Stimulated activated CD8-positive, alpha-beta memory T cell treated with anti-CD3 and anti-CD28 coated beads, Interleukin-4, amount 100 ng/mL, for 24 hours (primary cell): ENCODE measurements at places on chromosomes 7 and 10.

- DNase-seq: no peak
Measured at GRCh38 chr10:7585228-7585627, 81.5 kb downstream of the ITIH5 start.

- no peak for DNase-seq
Measured at GRCh38 chr7:4845740-4846142, 16.1 kb downstream of the PAPOLB start.

DNA sequence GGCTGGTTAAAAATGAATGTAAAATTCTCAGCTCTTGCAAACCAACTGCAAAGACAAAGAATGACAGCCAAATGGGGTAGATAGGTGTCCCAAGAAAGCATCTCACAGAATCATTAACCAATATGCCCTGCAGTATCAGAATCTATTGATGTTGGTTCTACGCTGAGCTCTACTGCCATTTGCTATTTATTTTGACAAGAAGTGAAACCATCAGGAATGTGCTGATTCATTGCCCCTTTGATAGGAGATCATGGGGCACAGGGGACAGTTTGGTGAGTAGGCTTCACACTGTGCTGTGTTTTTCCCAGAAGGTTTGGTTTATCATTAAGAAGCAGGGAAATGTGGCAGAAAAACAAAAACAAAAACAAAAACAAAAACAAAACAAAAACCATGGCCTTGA lies 19.4 kb upstream of the CDC14C start:
- DNase-seq: no peak

- DNase-seq: no peak
Measured at GRCh38 chr10:108388706-108389105, 1224.2 kb upstream of the SORCS1 start.

DNA sequence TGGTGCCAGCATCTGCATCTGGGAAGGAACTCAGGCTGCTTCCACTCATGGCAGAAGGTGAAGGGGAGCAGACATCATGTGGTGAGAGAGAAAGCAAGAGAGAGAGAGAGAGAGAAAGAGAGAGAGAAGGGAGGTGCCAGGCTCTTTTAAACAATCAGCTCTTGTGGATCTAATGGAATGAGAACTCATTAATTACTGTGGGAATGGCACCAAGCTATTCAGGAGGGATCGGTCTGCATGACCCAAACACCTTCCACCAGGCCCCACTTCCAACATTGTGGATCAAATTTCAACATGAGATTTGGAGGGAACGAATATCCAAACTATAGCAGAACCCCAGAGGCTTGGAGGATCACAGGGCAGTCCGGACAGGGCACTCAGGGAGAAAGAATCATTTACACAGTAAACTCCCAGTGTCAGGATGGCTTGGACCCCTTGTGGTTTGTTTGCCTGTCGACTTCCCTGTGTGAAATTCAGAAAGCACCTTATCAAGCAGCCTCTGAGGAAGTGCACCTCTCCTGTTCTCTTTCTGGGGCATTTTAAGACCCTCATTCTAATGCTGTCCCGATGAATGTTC lies 308.5 kb downstream of the REEP3 start:
- DNase-seq: no peak

DNA sequence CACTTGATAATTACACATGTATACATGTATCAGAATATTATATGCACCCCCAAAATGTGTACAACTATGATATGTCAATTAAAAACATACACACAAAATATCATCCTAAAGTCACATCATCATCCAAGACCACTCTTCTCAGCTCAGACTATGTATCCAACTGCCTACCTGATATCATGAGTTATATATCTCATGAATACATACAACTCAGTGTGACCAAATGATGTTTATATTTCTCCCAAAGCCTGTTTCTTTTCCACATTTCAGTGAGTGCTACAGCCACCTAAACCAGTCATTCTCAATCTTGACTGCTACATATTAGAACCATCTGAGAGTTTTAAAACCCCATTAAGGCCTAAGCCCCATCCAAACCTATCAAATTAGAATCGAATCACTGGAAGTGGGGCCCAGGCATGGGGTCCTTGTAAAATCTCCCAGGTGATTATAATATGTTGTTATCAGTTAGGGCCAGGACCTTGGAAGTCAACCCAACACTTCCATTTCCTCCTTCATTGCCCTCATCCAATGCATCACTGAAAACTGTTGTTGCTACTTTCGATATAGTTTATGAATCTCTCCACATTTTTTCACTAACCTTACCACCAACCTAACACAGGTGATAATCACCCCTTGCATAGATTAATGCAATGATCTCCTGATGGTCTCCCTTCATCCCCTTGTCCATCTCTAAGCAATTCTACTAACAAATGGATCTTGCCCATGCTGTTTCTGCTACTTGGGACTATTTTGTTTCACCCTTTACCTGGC lies 53.8 kb upstream of the ITGB8 start:
- DNase-seq: no peak

GRCh38 chr10:32889631-32890212 lies 68.3 kb downstream of the ITGB1 start:
- DNase-seq: no peak

- DNase-seq: no peak
Measured at GRCh38 chr7:16839646-16840045, 34.8 kb upstream of the AGR2 start.

- DNase-seq: no peak
Measured at GRCh38 chr7:80468931-80469714, 42.7 kb downstream of the GNAT3 start.

GRCh38 chr7:3338161-3338560 lies 37.1 kb downstream of the SDK1 start:
- no peak for DNase-seq

DNA sequence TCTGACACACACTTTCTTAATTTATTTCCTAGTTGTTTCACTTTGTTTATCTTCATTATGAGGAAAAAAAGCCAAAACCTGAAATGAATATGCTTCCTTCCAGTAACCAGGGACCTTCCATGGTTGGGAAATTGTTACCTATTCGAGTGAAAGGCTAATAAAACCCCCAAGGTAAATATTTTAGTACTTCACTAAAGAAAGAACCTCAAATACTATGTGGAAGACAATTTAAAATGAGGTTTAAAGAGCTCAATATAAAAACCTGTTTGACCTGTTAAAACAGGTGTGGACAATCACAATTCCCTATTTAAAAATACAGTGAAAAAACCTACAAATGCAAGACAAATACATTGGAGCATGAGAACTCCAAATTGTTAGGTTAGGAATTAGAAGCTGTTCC lies 192.6 kb downstream of the CFTR start:
- no peak for DNase-seq

DNA sequence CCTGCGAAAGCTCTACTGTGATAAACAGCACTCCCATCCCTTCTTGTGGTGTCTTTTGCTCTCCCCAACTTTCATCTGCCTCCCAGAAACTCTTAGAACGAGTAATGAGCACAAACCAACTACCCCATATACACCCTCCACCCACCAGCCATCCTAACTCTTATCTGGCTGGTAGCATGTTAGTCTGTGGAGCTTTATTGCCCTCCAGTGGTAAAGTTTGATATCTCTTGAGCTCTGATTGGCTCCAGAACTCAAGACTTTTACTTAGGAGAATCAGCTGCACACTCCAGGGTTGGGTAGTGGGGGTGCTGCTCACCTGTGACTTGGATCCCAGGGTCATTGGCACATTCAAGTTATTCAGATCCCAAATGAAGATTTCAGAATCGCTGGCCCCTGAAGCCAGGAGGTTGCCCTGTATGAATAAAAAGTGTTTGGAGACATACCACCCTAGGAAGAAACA lies 10.9 kb downstream of the SEC31B start:
- DNase-seq: no peak

- DNase-seq: no peak
Measured at GRCh38 chr7:44311561-44312495, 13.6 kb downstream of the CAMK2B start.
